ENCODE measurements at places on chromosomes 11 and 22.

GRCh38 chr11:86703987-86704386 lies 31.6 kb upstream of the ME3 start:
- no peak for DNase-seq

DNA sequence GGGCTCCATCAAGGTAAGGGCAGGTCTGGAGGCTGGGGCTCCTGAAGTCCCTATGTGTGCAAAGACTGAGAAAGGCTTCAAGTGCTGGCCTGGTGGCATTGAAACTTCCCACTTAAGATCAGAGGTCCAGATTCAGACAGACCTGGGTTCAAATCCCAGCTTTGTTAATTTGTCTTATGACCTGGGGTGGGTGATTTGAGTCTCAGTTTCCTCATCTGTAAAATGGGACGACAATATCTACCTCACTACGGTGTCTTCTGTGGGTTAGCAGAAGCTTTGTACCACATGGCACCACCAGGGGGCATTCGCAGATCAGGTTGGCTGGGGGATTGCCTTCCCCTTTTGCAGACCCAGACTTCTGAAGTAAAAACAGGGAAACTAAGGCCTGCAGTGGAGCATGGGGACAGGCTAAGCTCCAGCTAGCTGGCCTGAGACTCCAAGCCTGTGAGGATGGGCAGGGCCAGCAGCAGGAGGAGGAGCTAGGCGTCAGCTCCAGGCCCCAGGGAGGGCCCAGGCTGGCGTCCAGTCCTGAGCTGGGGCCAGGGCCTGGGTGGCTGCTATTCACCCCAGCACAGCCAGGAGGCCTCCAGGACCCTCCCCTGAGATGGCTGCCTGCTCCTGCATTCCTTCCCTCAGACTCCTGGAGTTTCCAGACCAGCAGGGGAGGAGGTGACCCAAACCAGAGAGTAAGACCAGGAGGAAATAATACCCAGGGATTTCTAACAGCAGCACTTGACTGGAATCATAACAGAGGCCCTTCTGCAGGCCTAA lies 1.5 kb downstream of the CASTOR1 start:
- peak; percentile 46 for DNase-seq

- DNase-seq = no peak
These were observed 13.6 kb upstream of the CHST1 start for GRCh38 chr11:45678976-45679375.

DNA sequence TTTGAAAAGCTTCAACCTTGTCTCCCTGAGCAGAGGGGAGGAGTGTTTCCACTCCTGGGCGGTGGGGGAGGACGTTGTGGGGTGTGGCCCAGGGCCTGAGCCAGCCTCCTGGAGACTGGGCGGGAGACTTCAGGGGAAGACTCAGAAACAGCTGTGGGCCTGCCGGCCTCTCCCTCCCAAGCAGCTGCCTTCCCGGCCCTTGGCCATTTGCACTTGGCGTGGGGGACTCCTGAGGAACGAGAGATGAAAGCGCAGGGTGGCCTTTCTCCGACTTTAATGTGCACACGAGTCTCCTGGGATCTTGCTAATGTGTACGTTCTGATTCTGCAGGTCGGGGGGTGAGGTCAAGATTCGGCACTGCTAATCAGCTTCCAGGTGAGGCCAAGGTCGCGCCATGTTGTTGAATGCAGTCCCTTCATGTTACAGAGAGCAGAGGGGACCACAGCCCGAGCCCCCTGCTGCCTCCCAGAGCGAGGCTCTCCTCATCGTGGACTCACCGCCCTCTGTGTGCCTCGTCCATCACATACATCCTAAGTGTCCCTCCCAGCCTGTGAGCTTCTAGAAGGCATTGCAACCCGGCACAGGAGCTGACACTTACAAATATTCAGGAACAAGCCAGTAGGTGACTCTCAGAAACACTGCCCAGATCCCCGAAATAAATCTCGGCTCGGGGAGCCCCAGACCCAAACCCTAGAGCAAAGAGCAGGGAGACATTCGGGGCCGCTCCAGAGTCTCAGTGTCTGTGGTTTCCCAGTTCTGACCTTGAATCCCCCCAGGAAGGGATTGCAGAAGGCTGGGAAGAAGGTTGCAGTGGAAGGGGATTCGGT lies 7.7 kb downstream of the LIF start:
- DNase-seq = no peak

DNA sequence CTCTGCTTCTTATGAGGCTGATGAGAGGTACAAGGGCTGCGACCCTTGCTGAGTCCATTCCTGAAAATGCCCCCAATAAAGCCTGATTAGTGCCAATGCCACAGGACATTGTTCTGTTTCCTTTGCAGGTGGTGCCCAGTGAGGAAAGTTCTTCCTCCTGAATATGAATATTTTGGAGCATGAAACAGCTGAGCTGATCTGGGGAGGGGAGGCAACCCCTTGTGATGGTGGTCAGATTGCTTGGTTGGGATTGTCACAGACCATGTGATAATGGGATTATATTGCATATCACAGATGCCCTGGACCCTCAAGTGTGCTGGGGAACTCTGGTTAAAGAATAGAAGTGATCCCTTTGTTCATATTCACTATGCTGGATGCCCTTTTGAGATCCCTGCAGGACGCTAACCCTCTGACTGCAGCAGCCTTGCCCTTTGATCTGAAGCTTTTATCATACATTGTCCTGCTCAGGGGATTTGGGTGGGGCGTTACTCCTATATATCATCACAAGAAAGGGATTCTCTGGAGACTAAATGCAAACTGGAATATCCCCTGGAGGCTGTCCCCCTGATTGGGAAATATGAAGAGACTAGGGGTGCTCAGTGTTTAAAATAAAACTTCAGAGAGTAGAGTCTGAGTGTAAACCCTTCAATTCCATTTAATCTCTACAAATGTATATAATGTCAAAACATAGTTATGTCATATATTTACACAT lies 76.9 kb upstream of the TOP3B start:
- no peak for DNase-seq

DNA sequence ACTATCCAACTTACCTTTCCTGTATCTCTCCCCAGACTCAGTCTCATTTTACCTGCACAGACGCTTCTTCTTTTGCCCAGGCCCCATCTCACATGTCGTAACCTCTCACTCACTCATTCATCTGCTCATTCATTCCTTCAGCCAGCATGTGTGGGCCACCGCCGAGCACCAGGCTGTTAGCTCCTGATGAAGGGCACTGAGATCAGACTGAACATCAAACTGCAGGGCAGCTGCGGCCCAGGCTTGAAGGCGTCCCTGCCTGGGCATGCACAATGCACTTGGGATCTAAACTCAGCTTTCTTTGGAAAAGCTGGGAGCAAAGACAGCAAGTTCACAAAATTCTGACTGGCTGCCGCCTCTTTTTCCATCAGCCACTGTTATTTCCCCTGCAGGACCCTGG lies 1456.3 kb downstream of the BRD1 start:
- no peak for DNase-seq

GRCh38 chr22:32199341-32199740 lies 5.5 kb downstream of the RFPL2 start:
- DNase-seq = no peak

DNA sequence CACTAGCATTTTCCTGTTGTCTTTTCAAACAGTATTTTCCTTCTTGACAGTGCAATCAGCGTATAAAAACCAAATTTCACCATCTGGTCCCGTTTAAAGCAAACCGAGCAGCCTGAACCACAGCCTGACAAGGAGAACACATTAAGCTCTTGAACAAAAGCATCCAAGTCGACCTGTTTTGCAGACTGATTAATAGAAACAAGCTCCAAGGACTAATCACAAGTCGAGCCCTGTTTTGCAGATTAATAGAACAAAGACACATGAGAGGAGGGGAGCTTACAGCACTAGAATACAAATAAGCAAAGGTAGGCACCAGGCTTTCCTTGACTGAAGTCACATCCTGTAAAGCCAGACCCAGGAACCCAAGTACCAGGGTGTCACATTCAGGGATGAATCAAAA lies 104.8 kb downstream of the MPPED2 start:
- no peak for DNase-seq

GRCh38 chr22:19117111-19117512 lies 5.1 kb downstream of the DGCR2 start:
- DNase-seq = no peak

DNA sequence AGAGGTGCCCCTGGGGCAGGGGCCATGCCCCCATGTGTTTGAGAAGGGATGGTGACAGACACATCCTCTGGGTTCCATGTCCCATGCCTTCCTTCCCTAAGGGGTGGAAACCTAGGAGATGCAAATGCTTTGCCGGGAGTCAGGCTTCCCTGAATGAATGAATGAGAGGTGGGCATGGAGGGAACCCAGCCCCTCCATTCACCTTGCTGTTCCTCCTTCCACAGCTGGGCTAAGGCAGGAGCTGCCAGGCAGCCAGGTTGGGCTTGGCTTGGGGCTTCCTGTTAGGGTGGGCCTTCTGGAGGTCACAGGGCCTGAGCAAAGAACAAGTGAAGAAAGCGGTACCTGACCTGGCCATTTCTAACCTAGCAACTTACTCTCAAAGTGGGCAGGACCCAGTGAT lies 926 bp downstream of the POU2F3 start:
- no peak for DNase-seq

- no peak for DNase-seq
These were observed 161.2 kb upstream of the GRIA4 start for GRCh38 chr11:105448703-105449079.

DNA sequence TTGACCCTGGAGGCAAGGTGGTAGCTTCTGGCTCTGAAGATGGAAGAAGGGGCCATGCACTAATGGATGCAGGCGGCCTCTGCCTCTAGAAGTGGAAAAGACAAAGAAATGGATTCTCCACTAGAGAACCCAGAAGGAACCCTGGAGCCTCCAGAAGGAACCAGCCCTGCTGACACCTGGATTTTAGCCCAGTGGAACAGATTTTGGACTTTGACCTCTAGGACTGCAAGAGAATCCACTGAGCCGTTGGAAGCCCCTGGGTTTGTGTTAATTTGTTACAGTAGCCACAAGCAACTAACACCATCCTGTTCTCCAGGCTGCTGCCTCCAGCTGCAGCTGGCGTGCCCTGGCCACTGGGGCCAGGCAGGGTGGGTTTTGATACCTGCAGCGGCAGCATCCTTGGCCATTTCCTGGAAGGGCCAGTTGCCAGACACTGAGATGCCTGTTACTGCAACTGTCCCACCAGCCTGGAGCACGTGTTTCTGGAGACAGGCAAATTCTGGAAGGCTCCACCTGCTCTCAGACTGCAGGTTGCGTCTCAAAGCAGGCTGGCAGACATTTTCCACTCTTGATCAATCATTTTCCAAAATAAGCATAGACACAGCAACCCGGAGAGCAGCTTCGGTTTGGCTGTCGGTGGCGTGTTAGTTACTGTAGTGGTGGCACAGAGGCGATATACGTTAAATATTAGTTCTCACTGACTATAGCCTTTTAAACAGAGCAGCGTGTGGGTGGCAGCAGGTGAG lies 76.8 kb upstream of the PARVG start:
- DNase-seq = no peak

GRCh38 chr11:43934601-43935423 lies 7.6 kb upstream of the C11orf96 start:
- no peak for DNase-seq

DNA sequence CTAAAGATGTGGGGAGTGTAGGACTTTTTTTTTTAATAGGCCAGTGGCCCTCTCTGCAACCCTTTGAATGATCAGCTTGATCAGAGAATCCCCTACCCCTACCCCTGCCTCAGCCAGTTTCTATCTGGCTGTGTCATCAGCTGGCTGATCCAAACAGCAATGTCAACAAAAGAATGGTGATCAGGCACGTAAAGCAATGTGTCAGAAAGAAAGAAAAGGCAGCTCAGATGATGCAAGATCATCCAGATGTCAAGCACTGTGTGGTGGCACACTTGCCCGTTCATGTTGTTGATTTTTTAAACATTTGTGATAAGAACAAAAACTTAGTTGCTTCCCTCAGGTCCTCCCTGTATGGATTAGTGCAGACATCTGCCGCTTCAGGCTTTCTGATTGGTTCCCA lies 26.3 kb upstream of the EHF start:
- peak; percentile 1 for DNase-seq

DNA sequence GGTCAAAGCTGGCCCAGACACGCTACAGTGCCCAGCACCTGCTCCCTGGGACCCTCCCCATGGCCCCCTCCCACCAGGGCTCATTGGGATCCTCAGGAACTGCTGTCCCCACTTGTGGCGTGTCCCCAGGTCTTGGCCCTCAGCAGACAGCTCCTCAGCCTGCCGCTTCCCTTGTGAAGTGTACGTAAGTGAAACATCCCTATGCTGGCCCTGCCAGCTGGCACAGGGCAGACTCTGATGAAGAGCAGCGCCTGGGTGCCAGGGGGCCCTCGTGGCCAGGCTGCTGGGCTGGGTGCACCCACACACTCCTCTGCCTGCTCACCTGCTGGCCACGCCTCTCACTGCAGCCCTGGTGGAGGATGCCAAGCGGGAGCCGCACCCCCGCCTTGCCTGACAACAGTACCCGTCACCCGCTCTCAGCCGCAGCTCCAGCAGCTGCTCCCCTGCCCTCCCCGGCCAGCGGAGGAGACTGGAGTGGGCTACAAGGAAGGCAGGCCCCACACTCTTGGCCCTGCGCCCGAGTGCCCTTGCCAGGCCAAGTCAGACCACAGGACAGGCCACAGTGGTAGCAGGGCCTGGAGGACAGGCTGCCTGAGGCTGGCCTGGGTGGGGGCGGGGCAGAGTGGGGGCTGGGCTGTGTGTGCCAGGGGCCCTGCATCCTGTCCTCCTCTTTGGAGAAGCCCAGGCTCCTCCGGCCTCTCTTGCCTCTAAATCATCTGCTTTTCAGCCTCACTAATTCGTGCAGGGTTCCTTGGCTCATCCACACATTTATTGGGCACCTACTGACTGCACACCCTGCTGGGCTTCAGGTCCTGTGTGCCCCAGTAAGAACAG lies 39.5 kb downstream of the IGF2 start:
- DNase-seq = no peak

DNA sequence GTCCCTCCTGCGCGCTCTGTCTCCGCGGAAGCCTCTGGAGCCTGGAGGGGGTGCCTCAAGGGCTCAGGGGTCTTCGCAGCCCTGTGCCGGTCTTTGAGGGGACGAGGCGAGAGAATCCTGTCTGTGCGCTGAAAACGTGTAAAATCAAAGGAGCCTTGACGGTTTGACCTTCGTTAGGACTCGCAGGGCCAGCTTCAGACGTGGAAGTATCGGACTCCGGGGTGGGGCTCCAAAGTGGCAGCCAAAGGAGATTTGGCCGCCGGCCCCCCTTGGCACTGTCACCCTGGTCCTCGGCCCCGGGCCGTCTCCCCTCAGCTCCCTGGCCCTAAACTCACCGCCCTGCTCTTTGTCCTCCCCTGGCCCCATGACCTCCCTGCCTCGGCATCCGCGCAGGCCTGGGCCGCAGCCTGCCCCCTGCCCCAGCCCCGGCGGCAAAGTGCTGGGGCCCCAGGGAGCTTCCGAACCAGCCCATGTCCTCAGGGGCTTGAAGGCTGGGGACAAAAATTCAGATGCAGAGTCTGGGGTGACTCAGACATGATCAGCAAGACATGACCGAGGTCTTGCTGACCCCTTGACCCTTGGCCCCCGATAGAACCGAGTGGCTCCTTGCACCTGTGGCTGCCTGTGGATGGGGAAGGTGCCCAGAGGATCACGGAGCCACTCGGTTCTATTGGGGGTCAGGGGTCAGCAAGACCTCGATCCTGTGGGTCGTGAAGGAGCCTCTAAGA lies 6.9 kb upstream of the PHRF1 start:
- no peak for DNase-seq

Data from NCI-H510A treated with DMSO at 0.1 percent for 48 hours (cell line).